ENCODE measurements at places on chromosomes 5 and 9.

DNA sequence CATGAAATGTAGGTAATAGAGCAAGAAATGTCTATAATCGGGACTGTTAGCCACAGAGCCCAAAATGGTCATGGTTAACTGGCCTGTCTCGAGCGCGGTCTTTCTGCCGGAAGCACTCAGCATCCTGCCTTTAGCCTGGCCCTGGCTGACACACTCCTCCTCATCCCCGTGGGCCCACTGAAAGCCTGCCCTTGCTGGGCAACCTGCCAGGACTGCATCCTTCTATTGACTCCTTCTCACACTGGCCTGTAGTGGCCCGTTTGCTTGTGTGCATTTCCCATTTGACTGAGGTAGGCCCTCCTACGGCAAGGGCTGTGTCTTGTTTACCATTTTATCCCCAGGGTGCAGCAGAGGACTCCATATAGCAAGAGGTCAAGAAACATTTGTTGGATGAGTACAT, 215.7 kb downstream of the ATPSCKMT start:
- no peak for DNase-seq

DNA sequence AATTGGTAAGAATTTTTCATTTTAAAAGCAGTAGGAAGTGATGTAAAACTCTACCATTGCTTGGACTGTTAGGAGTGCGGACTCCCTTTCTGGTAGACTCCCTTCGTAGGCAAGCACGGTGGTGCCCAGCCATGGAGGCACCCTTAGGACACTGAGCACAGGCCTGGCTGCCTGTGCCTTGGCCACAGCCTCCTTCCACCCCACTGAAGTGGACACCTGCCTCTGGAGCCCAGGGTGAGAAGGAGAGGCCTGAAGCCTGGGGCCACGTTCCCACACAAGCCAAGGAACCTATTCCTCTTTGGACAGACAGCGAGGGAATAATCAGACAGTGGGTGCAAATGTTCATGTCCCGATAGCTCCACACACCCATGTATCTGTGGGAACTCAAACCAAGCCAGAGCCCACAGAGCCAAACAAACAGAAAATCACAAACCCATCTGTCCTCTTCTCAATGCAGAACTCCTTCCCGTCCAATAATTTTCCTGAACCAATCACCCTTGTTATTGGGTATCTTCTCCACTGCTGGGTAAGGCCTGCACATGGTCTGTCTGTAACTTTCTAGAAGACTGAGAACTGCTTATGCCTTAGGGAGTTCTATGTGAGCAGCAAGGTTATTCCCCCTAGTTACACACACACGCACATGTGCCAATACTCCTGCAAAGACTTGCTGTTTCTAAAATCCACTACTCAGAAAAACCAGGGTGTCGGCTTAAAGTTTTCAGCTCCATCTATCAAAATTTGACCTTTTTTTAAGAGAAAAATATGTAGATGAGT, 45.2 kb downstream of the UBE2QL1 start:
- DNase-seq, result no peak

- no peak for DNase-seq
These were observed 439.4 kb upstream of the ZNF462 start for GRCh38 chr9:106423575-106423974.

DNA sequence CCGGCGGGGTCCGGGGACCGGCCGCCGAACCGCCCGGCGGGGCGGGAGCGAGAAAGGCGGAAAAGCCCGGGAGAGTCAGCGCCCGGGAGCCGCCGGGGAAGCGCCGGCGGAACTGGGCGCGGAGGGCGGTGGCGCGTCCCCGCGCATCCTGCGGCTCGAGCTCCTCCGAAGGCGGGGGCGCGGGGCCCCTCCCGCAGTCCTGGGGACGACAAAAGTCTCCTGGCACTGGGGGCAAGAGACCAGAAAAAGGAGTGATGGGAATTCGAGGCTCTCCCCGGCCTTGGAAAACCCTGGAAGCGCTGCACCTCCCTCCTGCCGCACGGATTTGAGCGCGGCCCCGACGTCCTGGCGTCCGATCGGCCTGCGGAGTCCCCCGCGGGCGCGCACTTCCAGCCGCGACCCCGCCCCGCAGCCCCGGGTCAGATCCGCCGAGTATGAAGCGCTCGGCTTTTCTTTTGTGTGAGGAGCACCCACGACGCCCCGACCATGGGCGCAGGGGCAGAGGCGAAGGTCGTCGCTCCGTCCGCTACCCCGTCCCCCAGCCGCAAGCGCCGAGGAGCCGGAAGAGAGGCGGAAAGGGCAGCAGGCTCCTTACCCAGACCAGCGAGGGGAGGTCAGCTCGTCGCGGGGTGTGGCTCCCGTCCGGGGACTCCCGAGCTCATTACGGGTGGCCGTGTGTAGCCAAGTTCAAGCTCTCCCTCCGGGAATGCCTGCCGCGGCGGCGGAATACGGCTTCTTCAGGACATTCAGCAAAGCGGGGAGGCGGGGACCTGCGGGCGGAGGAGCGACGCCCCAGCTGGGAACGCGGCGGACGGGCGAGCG, at the start of gene EPB41L4A:
EPB41L4A (minus strand) TSS at position 114 of the 822 bp plus-strand sequence. CDS start 238 bp downstream, outside the sequence.
- DNase-seq, result peak; percentile 12

DNA sequence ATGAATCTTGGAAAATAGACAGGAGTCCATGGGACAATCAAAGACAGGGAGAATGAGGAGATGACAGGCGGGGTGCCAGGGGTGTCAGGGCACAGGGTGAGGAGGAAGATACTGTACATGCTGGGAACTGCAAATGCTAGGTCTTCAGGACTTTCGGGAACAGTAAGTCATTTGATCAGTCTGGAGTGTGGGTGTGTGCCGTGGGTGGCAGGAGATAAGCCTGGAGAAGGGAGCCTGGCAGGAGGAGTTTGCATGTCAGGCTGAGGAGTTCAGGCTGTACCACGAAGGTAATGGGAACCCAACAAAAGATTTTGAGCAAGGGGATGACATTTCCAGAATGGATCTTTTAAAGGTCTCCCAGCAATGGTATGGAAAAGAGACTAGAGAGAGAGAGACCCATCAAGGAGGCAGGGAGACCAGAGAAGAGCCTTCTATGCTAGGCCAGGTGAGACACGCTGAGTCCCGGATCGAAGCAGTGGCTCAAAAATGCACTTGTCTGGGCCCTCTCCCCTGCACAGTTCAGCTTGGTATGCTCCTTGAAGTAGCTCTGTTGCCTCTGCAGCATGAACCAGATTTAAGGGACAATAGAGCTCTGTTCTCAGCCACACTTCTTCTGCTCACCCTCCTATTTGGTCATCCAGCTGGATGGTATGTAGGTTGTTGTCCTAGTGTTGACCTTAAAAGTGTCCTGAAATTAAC, 77.0 kb upstream of the FER start:
- DNase-seq, result no peak

DNA sequence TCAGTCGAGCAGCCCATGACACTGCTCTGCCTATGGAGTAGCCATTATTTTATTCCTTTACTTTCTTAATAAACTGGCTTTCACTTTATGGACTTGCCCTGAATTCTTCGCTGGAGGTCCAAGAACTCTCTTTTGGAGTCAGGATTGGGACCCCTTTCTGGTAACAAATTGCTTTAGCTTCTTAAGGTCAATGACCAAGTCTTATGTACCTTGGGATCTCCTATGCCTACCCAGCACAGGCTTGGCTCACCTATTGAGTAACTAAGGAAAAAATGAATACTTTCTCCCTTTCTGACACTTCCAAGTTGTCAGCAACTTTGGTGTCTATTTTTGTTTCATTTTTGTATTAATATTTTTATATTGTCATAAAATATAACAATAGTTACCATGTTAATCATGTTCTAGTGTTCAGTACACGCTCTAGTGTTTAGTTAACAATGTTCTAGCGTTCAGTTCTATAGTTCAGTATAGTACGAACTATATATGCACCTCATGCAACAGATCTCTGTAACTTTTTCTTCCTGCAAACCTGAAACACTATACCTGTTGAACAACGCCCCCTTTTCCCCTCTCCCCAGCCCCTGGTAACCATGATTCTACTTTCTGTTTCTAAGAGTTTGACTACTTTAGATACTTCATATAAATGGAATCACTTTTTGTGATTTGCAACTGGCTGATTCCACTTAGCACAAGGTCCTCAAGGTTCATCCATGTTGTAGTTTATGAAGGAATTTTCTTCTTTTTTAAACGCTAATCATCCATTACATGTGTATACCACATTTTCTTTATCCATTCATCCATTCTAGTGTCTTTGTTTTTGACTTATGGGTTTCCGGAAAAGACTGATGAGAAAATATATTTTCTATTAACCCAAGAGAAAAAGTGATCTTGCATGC, 1.8 kb upstream of the RHOBTB3 start:
- DNase-seq, result no peak

DNA sequence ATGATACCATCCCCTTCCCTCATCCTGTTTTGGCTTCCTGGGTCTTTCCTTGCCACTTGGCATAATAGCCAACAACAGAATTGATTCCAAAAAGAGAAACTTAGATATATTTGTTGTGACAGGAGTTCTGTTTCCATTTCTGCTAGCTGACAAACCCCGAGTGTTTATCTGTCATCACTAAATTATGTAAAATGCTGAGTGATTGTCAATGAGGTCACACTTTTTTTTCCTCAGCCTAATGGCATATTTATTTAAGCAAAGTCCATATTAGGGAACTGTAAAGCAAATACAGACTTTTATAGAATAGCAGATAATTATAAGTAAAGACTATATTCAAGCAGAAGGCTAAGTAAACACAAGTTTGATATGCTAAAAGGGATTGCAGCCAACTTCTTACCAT, 64.0 kb downstream of the RGS7BP start:
- no peak for DNase-seq

GRCh38 chr9:72474676-72475075, 46.7 kb upstream of the TMC1 start:
- DNase-seq, result no peak

GRCh38 chr9:136052991-136053756, 41.9 kb downstream of the NACC2 start:
- no peak for DNase-seq

DNA sequence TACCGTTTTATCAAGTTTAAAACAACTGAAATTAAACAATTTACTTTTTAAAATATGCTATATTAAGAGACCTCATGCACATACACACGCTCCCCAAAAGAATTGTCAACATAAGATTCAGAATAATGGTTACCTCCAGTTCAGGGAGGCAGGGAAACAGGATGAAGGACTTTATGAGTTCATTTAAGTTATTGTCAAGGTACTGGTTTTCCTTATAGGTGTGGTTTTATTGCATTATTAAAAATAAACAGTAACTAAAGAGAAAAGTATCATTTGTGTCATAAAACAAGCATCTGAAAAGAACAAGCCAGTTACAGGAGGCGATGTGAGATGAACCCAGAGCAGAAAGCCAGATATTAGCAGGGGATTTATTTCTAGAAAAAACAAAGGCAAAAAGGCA, 2376.7 kb downstream of the MAT2B start:
- DNase-seq, result no peak
